ENCODE measurements at places on chromosomes 5 and 9.
A peak's percentile ranks its signal among the peaks of the same experiment; 100 is the strongest.

GRCh38 chr9:23907343-23907742, 81.3 kb upstream of the ELAVL2 start:
- no peak for DNase-seq

- DNase-seq, result no peak
Measured at GRCh38 chr9:93218671-93219420, 34.9 kb downstream of the WNK2 start.

DNA sequence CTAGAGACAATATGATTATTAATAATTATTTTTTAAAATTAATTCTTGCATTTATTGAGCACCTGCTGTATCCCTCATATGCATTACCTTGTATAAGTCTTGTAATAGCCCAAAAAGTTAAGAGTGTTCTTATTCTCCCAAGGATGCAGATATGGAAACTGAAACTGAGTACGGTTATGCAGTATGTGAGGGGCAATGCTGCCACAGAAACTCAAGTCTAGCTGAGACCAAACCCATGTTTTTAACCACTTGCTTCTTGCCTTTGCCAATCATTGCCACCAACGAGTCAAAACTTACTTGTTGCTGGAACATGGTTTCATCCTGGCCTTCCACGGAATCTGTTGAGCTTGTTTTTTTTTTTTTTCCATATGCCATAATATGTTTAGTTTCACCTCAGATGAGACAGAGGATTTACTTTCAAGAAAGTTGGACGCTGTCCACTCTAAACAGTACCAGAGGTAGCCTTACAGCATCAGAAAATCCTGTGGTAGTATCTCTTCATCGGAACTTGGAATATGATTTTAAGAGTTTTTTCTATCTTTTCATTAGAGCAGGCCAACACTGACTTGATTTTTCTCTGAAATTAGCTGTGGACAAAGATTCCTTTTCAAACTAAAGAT, 27.9 kb downstream of the DOCK8 start:
- no peak for DNase-seq

GRCh38 chr5:157273131-157273556, 7.2 kb downstream of the CYFIP2 start:
- DNase-seq, result no peak

DNA sequence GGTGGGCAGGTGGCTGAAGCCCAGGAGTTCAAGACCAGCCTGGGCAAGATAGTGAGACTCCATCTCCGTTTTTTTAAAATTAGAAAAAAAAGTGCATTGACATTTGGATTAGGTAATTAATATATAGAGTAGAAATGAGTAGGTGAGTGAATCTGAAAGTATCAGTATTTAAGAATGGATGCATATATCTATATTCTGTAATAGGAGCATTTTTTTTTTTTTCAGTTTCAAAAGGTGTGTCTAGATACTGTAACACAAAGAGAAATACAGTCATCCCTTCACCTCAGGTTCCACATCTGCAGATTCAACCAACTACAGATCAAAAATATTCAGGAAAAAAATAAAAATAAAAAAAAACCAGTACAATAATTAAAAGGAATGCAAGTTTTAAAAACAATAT, 50.8 kb downstream of the RBM27 start:
- no peak for DNase-seq

DNA sequence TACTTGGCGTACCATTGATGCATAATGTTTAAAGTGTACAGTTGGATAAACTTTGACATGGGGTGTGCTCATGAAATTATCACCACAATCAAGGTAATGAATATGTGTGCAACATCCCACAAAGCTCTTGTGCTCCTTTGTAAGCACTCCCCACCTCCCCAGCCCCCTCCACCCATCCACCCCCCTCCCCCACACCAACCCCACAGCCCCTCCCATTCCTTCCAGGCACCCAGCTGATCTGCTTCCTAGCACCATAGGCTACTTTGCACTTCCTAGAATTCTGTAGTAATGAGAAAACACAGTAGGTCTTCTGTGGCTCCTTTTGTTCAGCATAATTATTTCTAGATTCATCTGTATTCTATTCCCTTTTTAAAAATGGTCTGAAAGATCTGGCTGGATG, 24.5 kb downstream of the FGD3 start:
- DNase-seq, result no peak

DNA sequence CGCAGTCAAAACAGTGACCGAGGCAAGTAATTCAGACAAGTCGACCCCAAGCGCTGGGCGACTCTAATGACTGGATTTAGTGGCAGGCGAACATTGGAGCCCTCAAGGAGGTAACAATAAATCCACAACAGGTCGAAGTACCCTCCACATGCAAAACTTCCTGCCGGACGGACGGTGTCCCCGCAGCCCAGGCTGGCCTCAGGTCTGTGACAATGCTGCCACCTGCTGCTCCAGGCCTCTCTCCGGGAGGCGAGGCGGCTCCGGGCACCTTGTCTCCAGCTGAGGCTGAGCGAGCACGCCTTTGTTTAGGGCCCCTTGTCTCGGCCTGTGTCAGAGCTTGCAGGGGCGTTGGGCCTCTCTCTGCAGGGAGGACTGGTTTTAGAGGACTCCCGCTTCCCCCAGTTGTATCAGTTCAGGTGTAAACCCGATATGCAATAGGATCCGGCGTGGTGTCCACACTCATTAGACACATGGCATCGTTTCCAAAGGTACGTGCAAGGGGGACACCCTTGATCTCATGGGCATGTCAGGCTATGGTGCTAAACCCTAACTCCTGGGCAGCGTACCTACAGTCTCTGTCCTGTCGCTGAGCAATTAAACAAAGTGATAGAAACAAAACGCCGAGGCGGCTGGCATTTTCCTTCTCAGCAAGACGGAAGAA, 628.0 kb upstream of the ADAMTS16 start:
- no peak for DNase-seq

DNA sequence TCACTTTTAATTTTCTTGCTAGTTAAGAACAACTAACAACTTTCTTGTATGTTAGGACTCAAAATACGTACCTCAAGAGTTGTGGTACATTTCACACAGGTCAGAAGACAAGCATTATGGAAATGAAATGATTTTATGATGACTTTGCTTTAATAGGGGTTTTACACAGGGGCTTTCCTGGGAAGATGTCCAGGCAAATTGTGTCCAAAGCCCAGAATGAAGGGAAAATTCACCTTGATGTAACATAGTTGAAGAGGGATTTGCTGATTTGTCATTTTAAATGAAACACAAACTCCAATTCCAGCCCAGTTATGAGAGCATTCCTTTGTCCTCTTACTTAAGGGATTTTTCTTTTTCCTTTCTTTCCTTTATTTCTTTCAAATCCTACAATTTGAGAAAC, 89.2 kb downstream of the ARL15 start:
- DNase-seq, result no peak

- peak; percentile 48 for DNase-seq
Measured at GRCh38 chr5:122351416-122352157, 39.5 kb downstream of the SNCAIP start.

- DNase-seq, result no peak
Measured at GRCh38 chr5:29701600-29701999, 1491.9 kb upstream of the CDH6 start.

- DNase-seq, result no peak
Measured at GRCh38 chr9:73753171-73753570, 601.5 kb downstream of the ANXA1 start.

- no peak for DNase-seq
Measured at GRCh38 chr5:106085136-106085535, 1585.6 kb downstream of the EFNA5 start.

DNA sequence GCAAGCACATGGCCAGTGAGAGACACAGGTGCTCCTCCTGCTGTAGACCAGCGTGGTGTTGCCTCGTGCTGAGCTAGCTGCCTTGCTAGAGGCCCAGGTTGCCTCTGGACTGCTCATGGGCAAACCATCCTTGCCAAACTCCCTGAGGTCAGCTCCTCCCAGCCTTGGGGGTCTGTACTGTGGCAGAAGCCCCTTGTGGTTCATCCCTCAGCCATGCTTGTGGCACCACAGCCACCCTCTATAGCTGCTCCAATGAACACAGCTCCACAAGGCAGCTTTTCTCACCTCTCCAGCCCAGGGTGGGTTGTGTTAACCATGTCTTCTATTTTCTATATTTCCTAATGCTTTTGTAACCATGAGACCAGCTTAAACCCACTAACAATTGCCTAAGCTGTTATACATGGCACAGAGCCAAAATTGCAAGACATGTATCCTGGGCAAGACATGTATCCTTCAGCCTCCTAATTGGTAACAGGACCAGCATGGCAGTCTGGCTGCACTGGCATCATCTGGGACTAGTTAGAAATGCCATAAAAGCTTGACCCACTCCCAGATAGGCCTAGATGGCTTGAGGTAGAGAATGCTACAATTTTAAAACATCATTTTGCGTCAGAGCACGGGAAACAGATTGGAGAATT, 183.1 kb upstream of the S1PR3 start:
- DNase-seq, result peak; percentile 81

DNA sequence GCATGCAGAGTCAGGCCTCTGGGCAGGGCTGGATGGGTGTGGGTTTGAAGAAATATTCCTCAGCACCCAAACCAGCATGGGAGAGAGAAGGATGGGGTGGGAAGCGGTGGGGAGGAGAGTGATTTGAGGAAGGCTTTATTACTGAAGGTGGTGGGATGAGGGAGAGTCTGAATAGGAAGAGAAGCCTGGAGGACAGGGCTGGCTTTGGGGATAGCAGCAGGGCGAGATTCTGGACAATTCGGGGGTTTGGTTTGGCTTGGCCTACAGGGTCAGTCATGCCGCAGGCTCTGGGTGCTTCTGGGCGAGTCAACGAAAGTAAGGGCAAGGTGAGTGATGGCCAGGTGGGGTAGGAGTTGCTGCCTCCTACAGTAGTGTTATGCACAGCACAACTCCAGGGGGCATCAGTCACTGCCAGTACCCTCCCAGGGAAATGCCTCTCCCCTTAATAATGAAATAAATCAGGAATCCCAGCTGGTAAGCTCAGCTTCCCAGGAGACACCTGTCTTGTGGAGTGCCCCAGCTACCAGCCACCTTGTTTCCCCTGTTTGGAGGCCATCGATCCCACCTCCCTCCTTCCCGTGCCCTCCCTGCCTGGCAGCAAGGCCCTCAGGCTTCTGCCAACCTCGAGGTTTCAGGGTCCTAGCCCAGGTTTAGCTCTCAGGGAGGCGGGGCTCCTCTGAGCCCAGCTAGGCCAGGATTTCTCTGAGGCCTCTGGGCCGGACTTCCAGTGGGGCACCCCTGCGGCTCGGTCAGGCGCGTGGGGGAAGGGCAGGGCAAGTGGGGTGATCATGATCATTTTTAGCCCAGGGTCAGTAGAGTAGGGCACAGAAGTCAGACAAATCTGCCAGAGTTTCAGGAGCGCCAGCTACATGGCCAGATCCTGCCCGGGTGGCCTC, 741 bp upstream of the NKX2-5 start:
- no peak for DNase-seq

DNA sequence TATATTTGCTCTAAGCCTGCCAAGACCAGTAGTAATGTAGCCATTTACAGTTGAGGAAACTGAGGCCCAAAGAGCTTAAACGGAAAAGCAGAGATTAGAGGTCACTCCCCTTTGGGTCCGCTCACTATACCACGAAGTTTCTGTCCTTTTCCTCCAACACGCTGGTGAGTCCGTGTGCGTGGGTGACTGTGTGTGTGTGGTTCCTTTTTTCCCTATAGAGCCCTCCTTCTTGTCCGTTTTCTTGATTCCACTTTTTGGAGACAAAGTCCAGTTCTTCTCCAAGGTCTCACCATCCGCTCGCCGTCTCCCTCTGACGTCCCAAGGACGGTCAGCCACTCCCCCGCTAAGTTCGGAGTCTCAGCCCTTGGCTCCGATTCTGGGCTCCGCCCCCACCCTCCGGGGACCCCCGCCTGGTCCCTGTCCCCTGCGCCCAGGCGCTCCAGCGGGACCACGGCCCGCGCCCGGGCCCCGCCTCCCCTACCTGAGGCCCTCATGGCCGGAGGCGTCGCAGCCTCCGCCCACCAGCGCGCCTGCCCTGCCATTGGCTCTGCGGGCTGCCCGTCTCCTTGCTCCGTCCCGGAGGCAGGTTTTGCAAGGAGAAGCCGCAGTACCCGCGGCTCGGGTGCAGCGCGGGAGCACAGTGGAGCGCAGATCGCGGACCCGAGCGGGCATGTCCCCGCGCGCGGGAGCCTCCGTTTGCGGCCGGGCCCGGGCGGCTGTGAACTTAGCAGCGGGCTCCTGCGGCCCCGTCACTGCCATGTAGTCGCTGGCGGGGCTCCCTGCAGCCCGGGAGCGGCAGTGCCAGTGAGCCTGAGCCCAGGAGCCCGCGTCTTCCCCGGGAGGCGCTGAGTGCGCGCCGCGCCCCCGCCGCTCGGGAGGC, at the start of gene MAST4:
MAST4 (plus strand) TSS at position 638 of the 880 bp plus-strand sequence. CDS start 263 bp downstream, outside the sequence.
- DNase-seq, result peak; percentile 44

GRCh38 chr5:134590992-134591659, 41.5 kb downstream of the SAR1B start:
- DNase-seq, result no peak

DNA sequence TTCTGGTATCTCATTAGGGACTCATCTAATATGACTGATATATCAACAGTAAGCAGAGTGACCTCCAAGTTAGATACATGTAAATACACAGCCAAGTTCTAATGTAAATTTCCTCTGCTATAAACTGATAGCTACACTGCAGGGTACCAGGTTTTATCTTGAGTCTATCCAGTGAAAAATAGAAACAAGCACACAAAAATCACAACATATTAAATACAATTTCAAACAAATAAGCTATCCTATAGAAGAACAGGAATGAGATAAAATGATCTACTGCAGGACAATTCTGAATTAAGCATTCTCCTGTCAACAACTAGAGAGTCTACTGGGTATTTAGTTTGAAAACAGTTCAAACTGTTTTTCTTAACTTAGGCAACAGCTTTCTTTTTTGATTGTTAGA, 42.7 kb downstream of the NR3C1 start:
- no peak for DNase-seq

GRCh38 chr9:106560540-106560939, 302.4 kb upstream of the ZNF462 start:
- DNase-seq, result no peak

DNA sequence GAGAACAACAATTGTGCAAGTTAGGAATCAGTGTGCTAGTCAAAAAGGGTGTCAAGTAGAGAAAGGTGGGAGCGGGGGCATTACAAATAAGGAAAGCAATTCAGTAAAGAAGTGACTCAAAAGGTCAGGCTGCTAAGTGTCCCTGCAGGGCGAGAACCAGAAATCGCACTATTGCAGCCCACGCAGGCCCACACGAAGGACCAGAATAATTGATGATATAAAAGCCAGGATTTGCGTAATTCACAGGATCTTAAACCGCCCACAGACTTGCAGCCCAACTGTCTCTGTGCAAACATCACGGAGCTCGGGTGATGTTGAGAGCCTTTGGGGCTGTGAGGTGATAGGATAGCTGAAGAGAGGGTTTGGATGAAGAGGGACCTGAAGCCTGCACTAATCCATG, 349.0 kb downstream of the BRINP1 start:
- no peak for DNase-seq

DNA sequence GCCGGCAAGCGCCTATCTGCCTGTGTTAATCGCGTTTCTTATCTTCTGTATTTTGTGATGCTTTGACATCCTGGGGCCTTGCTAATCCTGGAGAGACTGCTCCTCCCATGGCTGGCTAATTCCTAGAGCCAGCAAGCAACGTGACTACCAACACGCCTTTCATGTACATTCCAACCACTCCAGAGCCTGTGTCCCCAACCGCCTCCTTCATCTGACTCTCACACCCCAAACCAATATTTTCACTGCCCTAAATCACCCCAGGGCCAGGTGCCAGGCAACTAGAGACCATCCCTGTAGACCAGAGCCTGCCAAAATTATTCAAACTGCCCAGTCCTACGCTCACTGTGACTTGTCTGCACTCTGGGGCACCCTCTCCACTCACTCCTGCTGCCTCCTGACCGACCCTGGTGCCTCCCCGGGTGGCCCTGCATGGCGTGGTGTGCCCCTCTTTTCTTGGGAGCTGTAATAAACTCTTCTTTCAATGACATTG, 50.5 kb upstream of the COL5A1 start:
- DNase-seq, result no peak
